ENCODE measurements at places on chromosomes 12 and 14.

DNA sequence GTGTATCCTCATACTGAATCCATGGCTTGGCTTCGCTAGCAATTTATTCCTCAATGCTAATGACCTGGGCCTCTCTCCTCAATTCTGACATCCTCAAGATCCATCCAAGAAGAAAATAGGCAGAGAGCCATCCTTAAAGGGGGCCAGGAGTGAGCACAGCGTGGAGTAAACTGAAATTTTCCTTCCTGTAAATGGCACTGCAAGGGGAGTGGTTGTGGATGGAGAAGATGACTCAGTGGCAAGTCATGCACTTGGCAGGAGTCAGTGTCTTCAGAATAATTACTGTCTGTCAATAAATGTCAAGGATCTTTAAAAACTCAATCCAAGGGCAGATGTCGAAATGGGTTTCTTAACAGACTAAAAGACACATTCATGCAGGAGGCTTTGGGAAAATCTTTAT is 88.0 kb upstream of the TMEM132C start:
- DNase-seq: no peak

- no peak for DNase-seq
Observed at GRCh38 chr12:131437706-131438492, 273.0 kb upstream of the SFSWAP start.

- DNase-seq: no peak
Observed at GRCh38 chr14:79016828-79017505, 846.8 kb downstream of the NRXN3 start.

DNA sequence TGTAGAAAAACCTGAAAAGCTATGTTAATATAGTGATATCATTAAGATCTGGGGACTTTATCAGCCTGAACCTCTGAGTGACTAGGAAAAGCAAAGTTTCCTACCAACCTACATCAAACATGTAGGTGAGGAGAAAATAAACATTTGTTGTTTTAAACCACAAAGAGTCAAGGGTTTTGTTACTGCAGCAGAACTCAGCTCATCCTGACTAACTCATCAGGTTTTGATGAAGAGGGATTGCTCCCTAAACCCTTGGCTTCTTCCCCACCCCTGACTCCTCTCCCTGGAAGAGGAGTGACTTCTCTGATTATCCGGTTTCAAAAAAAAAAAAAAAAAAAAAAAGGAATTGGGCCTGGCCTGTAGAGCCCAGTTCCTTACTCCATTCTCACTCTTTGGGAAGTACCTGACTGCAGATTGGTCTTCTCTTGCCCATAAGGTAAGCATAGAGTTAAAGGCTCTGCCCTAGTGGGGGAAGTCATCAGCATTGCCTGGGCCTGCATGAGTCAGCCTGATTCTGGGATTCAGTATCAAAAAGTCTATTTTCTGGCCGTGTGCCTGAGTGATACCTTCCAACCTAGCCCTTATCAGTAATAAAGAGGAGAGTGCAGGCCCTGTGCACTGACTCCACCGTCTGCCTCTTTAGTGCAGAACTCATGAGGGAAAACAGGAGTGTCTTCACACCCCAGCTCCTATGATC is 16.9 kb downstream of the BDKRB1 start:
- DNase-seq: no peak

GRCh38 chr12:6935371-6936193 is 7.8 kb downstream of the ATN1 start:
- DNase-seq: no peak

DNA sequence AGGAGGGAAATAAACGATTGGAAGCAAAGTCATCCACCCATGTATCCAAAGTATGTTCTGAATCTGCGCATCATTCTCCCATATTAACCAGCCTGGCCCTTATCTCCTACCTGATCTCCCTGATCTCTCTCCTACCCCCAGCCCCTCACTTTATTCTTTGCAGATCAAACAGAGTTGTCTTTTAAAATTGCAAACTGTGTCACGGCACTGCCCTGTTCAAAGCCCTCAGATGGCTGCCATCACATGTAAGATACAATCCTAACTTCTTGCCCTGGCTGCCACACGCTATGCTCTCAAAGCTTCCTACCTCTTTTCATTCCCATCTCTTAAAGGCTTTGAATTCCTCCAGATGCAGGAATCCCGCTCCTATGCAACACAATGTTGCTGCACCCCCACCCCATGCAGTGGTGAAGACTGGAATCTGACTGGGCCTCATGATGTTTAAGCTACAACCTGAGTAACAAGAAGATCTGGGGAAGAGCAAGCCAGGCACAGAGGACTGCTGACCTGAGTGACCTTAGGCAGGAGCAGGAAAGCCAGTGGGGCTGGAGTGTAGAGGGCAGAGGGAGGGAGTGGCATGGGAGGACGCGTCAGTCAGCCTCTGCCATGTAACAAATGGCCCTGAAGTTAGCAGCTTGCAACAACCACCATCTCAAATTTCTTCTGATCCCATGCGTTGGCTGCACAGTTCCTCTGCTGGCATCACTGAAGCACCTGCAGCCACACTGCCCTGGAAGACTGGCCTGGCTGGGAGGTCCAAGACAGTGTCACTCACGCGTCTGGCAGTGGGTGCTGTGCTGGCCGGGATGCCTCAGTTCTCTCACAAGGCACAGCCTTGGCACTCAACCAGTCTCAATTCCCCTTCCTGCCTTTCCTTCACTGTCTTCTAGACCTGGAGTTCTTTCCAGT is 382.8 kb downstream of the BCL11B start:
- DNase-seq: no peak

DNA sequence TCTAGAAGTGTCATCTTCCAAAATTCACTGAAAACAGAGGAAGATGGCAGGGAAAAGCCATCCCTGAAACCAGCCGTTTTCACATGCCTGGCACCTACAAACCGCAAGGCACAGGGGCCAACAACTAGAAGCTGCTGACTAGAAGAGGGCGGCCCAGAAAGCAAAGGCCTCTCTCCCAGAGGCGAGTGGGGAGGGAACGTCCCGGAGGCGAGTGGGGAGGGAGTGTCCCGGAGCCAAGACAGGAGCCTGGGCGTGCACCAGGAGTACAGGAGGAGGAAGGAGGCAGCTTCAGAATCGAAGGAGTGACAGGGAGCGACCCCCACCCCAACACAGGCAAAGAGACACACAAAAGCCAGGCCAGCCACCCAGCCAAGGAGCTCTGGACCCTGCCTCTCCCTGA is 21.0 kb downstream of the ANKLE2 start:
- DNase-seq: no peak
